ENCODE measurements at places on chromosomes 3 and 15.

DNA sequence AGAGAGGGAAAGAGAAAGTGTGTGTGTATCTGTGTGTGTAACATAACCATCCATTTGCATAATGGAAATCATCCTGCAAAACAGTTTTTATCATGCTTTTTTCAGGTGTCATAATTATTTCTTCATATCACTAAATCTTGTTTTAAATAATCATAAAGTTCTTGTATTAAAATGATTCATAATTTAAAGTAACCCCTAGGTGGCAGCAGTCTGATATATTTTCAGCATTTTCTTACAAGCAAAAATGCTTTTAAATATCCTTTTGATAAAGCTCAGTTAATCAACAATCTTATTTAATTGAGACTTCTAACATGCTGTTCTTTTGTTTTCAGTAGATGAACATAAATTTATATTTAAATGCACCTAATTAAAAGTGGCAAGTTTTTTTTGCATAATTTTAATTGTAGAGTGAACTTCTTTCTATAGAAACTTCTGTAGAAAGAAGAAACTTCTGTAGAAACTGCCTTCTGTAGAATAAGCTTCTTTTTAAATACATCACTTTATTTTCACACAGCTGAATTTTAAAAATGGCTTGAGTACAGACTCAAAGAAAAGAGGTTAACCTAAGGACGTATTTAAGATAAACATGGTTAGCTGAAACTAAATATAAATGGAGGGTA, 72.5 kb downstream of the OPA1 start:
- no peak for DNase-seq

- no peak for DNase-seq
Measured at GRCh38 chr3:106962993-106963392, 414.2 kb upstream of the CCDC54 start.

DNA sequence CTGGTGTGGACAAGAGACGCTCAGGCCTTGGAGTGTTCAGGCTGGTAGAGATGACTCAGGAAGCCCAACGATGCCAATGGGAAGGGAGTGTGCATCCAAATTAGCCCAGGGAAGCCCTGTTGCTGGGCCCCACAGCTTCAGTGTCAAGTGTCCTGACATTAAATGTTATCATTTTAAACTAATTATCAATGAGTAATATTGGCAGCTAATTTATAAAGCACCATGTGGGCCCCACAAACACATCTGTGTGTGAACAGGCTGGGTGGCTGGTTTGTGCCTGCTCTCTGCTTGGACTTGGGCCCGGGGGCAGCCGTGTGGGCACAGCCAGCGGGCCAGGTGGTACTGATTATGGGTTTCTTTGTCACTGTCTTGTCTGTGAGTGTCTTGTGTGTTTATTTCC, 15.0 kb downstream of the FBLN2 start:
- no peak for DNase-seq

DNA sequence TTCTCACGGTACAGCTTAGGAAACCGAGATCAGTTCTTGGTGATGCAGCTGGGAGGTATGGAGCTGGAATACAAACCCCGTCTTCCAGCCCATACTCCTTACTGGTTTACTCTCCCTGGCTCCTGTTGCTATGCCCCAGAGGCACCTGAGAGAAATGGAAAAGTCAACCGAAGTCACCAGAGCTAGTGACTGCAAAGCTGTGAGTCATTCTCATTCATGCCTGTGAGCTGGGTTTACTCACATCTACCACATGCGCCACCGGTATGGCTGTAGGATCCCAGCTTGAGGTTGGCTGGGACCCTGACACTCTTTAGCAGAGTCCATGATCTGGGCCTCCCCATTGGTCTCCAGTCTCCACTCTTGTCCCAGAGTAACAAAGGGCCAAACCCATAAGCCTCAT, 111.5 kb upstream of the ETV5 start:
- no peak for DNase-seq

DNA sequence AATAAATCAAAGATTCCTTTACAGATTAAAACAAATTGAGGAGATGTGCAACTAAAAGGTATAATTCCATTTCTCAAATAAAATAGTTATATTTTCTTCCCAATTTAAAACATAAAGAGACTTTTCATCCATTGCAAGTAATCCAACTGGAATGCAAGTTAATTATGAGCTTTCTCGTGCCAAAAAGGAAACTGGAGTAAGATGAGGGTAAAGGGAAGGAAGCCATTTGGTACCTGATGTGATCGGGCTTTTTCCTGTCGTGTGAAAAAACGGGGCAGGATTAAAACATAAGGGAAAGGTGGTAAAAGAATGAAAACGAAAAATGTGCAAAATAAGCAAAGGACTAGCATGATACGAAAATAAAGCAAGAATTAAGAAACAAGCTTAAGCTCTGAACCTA, 41.8 kb upstream of the XXYLT1 start:
- no peak for DNase-seq

GRCh38 chr3:171636666-171637065, 173.6 kb downstream of the PLD1 start:
- peak; percentile 11 for DNase-seq

DNA sequence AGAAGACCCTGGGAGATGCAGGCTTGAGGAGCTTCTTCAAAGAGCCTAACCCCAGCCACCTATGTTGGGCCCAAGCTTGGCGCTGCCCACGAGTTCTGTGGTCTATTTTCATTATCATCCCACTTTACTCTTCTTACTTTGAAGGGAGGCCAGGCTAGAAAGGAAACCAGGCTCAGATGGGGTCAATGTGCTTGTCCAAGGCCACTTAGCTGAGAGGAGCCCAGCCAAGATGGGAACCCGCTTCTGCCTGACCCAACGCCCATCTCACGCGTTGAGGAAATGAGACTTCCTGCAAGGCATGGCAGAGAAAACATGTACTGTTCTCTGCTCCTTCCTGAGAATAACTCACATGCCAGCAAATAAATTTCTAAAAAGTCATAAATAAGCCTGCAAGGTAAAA, 486.3 kb upstream of the PROK2 start:
- no peak for DNase-seq
